ENCODE measurements at places on chromosomes 4 and X.

DNA sequence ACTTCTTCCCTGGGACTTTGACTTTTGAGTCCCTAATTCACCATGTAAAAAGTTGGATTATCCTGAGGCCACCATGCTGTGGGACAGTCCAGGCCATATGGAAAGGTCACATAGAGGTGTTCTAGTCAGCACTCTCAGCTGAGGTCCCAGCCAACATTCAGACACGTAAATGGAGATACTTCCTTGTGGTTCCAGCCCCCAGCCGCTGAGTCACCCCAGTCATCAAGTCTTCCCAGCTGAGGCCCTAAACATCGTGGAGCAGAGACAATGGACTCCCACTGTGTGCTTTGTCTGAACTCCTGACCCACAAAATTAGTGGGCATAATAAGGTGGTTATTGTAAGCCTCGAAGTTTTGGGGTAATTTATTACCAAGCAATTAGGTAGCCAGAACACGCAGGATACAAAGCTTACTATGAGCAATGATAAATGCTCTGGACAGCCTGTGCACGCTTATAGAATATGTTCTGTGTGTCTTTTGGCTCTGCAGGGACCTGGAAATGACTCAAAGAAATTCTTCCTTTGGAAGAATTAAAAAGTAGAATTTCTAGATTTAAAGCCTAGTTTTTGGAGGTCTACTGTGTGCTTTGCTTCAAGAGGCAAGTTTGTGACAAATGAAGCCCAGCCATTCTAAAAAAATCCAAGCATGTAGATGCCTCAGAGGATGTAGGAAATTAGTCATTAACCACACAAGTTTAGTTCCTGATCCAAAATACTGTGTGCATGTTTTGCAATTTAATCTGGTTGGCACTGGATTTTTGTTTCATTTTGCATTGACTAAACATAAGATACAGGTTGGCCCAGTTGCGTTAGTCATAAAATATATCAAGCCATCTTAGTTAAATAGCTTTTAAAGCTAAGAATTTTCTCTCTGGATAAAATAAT, 33.2 kb upstream of the SLC9A7 start:
- no peak for DNase-seq

- DNase-seq: no peak
These were observed 67.5 kb upstream of the NKX1-1 start for GRCh38 chr4:1473718-1474117.

- no peak for DNase-seq
These were observed 52.7 kb upstream of the TMPRSS11F start for GRCh38 chr4:68182382-68182820.

- DNase-seq: no peak
These were observed 150.8 kb upstream of the DIPK2B start for GRCh38 chrX:45351478-45351877.

- DNase-seq: no peak
These were observed 208.6 kb downstream of the VEGFC start for GRCh38 chr4:176584031-176584606.

GRCh38 chr4:2768921-2769336, 12.8 kb upstream of the TNIP2 start:
- DNase-seq: no peak

- DNase-seq: no peak
These were observed 79.3 kb upstream of the BCOR start for GRCh38 chrX:40177117-40177430.

DNA sequence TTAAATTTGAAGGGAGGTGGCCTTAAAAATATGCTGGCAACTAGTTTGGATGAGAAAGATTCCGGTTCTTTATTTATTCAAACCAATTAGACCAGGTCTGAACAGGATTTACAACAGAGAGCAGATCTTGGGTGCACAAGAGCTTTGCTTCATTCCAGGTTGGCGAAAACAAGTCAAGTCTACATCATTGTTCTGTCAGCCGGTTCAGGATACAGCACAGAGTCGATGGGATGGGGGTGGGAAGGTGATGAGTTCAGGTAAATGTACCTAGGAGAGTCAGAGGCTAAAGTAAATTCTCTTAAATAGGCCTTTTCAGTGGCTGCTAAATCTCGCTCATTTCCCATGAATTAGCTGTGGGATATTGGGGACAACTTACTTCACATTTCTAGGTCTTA, 882 bp upstream of the STIM2 start:
- no peak for DNase-seq

DNA sequence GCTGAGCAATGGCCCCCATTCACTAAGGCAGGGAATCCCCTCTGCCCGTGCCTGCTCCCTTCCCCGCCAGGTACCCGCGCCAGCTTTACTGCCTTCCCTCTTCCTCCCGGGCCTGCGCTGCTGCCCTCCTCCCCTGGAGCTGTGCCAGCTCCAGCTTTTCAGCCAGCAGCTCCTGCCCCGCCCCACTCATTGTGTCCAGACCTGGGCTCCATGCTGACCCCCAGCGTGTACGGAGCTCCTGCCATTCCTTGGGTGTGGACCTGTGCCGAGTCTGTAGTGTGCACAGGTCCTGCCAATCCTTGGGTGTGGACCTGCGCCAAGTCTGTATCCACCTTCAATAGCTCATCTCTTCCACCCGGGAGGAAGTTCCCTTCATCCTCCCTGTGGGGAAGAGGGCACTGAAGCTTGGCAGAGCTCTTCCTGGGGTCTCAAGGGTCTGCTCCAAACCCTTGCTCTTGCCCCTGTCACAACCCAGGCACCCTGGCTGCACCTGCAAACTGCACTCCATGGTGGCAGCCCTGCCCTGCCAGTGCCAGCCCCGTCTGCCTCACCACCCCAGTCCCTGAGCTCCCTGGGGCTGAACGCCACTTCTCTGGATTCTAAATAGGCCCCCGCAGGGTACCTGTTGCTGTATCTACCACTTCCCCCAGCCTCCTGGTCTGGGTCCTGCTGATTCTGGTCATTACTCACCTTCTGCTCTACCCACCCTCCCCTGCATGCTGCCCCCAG, 63.9 kb downstream of the TRMT44 start:
- DNase-seq: no peak

DNA sequence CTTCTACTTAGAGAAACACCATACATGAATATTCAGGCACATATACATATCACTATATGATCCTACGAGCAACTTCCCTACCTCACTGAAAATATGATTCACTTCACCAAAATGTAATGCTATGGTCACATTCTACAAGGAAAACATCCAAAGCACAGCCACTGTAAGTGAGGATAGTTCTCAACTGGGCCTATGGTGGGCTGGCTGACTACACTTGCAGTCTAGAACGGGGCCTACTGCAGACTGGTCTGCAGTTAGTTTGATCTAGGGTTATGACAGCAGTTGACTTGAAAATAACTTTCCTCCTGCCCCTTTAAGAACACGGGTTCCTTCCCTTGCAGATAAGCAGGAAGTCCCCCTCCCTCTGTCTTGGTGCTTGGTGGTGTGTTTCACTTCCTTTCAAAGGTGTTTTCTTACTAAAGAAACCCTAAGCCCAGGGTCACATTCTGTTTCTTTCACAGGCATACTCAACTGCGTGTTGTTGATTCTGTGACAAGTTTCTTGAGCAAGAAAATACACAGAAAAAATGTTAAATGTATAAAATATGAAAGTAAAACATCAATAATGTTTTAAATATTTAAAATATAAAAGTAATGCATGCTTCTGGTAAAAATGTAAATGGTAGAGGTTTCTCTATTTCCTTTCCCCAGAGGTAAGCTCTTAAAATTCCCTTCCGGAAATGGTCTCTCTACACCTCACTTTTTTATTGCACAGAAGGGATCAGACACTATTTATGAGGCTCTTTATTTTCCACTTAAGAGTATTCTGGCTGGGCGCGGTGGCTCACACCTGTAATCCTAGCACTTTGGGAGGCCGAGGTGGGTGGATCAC, 18.0 kb upstream of the TMSB4X start:
- DNase-seq: no peak
